Ovary (tissue), 10 donors: ENCODE measurements at places on chromosomes 5 and 9. TPM values are rescaled to one million over a fixed set of nuclear protein-coding genes. Genes with fewer than 3 reads are reported as not detected.
A peak's percentile ranks its signal among the peaks of the same experiment; 100 is the strongest.

DNA sequence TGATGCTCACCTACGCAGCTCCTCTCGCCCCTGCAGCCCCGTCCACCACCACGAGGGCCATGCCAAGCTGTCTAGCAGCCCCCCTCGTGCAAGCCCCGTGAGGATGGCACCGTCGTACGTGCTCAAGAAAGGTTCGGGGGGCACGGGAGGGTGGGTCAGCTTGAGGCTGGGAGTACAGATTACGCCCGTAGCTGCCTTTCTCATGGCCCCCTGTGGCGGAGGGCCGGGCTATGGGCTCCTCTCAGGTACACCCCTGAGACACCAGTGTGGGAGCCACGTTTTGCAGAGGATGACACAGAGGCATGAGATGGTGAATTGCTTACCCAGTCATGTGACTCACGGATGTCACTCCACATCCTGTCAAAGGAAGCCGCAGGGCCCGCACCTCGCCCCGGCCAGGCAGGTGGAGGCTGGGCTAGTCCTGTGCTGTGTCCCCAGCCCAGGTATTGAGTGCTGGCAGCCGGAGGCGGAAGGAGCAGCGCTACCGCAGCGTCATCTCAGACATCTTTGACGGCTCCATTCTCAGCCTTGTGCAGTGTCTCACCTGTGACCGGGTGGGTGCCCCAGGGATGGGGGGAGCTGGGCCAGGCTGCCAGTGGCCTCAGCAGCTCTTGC, 33.7 kb downstream of the USP20 start:
- no peaks in the 10 kb centered on the region for H3K27me3 ChIP-seq
- H3K36me3 ChIP-seq, result no peaks in the 10 kb centered on the region
- H3K27ac ChIP-seq, result no peak overlapping the region
- no peak overlapping the region for H3K4me3 ChIP-seq
- no peak for DNase-seq
- H3K4me1 ChIP-seq, result no peaks in the 10 kb centered on the region

DNA sequence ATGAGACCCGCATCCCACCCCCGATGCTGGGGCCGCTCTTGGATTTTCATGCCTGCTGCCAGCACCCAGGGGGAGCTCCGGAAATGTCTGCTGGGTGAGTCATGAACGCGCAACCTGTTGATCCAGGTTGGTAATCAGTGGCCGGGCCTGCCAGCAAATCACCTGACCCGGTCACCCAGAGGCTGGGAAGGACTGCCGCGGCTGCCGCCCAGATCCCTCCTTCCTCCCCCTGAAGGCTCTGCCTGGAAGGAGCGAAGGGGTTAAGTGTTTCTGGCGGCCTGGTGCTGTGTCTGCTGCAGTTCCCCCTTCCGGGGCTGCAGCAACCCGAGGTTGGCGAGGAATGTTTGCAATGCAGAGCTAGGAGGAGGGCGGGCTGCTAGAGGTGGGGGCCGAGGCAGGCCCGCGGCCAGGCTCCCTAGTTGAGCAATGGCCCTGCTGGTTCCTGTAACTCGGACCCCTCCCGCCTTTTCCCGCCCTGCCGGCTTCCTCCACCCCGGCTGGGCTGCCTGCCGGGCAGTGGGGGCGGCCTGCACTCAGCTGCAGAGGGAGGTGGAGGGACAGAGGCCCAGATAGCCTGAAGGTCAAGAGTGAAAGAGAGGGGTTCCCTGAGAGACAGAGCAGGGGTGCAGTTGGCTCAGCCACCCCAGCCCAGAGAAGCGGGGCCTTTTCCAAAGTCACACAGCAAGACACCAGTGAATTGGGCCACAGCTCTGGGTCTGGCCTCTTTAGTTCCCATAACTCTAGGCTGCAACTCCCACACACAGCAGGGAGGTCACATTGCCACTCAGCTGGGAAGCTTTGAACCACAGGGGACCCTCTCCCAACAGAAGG, 156.3 kb upstream of the IER5L start:
- peak overlapping the region; percentile 26 for H3K27ac ChIP-seq
- H3K4me1 ChIP-seq, result peaks cover 19% of the 10 kb centered on the region
- H3K27me3 ChIP-seq, result no peaks in the 10 kb centered on the region
- peak; percentile 95 for DNase-seq
- H3K4me3 ChIP-seq, result no peak overlapping the region

GRCh38 chr5:142727735-142728047, 41.8 kb upstream of the FGF1 start:
- no peaks in the 10 kb centered on the region for H3K4me1 ChIP-seq
- no peaks in the 10 kb centered on the region for H3K27me3 ChIP-seq
- no peaks in the 10 kb centered on the region for H3K36me3 ChIP-seq
- no peak overlapping the region for H3K4me3 ChIP-seq
- no peak overlapping the region for H3K27ac ChIP-seq
- no peak for DNase-seq

The PCDHA4 gene
- total RNA-seq, result 1.1 TPM

The PAEP gene
- total RNA-seq, result 8.8 TPM

The TLR4 gene
- 11.2 TPM for total RNA-seq

The CYSRT1 gene
- 0.80 TPM for total RNA-seq

The MPDZ gene
- 69.2 TPM for total RNA-seq
